Calu3 (cell line): ENCODE measurements at places on chromosomes 11 and 22. TPM values are rescaled to one million over a fixed set of nuclear protein-coding genes. Genes with fewer than 3 reads are reported as not detected.

The TYR gene
- not detected in 2 replicates for total RNA-seq

The PHOX2A gene
- total RNA-seq: not detected in 2 replicates

DNA sequence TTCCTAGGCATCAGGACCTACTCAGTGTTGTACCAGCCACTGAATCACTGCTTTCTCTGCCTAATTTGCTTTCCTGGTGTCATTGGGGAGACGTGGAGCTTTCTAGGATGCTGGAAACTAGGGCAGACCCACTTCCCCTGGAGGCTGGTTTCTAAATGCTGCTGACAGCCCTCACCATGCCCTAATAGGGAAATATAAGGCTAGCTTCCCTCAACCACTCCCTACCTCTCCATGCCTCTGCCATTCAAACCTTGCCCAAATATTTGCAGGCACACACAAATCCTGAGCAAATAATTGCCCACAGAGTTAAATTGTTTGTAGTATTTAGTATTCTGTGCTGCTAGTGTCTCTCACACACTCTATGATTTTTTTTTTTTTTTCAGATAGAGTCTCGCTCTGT lies 310.2 kb downstream of the DDX10 start:
- no peak overlapping the region for H3K4me3 ChIP-seq
- no peak for DNase-seq
- H3K27ac ChIP-seq: no peak overlapping the region
- peaks cover 11% of the 10 kb centered on the region for H3K4me1 ChIP-seq
- H3K36me3 ChIP-seq: peaks cover 7% of the 10 kb centered on the region

The ZBTB16 gene
- not detected in 2 replicates for total RNA-seq

- peak; percentile 78 for DNase-seq
- peaks cover 82% of the 10 kb centered on the region for H3K27me3 ChIP-seq
These were observed 70.8 kb upstream of the NARS2 start for GRCh38 chr11:78645226-78646202.

DNA sequence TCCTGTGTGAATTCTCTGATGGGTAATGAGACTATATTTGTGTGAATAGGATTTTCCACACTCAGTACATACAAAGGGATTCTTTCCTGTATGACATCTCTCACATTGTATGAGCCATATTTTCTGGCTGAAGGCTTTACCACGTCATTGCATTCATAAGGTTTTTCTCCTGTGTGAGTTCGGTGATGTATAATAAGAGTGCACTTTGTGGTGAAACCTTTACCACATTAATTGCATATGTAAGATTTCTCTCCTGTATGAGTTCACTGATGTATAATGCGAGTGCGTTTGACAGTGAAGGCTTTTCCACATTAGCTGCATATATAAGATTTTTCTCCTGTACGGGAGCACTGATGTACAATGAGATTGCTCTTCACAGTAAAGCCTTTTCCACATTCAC lies 455.4 kb upstream of the CNTN5 start:
- H3K4me1 ChIP-seq: no peaks in the 10 kb centered on the region
- no peaks in the 10 kb centered on the region for H3K36me3 ChIP-seq
- H3K27ac ChIP-seq: no peak overlapping the region

The C22orf42 gene
- total RNA-seq: not detected in 2 replicates

The TXNRD2 gene
- total RNA-seq: 33.7 and 36.3 TPM in 2 replicates

- no peaks in the 10 kb centered on the region for H3K27me3 ChIP-seq
- peaks cover 58% of the 10 kb centered on the region for H3K36me3 ChIP-seq
- no peak overlapping the region for H3K4me3 ChIP-seq
- H3K27ac ChIP-seq: no peak overlapping the region
- H3K4me1 ChIP-seq: no peaks in the 10 kb centered on the region
These were observed 33.0 kb downstream of the SAMM50 start for GRCh38 chr22:43988116-43988820.

The PHETA2 gene
- total RNA-seq: 1.3 and 1.5 TPM in 2 replicates

GRCh38 chr22:25002241-25002985 lies 49.9 kb downstream of the KIAA1671 start:
- H3K27me3 ChIP-seq: no peaks in the 10 kb centered on the region
- H3K27ac ChIP-seq: no peak overlapping the region
- H3K36me3 ChIP-seq: no peaks in the 10 kb centered on the region
- H3K4me3 ChIP-seq: no peak overlapping the region

The PKP3 gene
- total RNA-seq: 128 and 154 TPM in 2 replicates

The TMEM121B gene
- 0.21 and 0.42 TPM in 2 replicates for total RNA-seq

DNA sequence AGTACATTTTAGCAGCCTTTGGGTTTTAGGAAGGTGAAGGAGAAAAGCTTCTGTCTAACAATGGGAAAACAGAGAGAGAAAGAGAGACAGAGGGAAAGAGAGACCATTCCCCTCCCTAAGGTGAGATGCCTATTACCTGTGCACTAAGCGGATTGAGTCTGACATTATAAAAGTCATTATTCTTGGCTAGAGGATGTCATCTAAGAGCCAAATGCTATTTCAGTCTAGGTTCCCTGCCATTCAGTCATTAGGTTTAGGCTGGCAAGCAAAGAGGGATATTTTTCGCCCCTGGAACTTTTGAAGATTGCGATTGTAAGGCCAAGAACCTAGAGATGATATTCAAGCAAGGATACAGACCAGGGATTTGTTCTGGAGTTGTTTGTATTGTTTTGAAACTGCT lies 7.2 kb downstream of the BLID start:
- peaks cover 16% of the 10 kb centered on the region for H3K27me3 ChIP-seq
- no peak overlapping the region for H3K4me3 ChIP-seq
- peaks cover 6% of the 10 kb centered on the region for H3K4me1 ChIP-seq

The MPZL2 gene
- 69.6 and 81.7 TPM in 2 replicates for total RNA-seq

- no peak overlapping the region for H3K4me3 ChIP-seq
- H3K36me3 ChIP-seq: no peaks in the 10 kb centered on the region
- no peak overlapping the region for H3K27ac ChIP-seq
- no peaks in the 10 kb centered on the region for H3K27me3 ChIP-seq
- no peaks in the 10 kb centered on the region for H3K4me1 ChIP-seq
- no peak for DNase-seq
These were observed 35.2 kb upstream of the TFIP11 start for GRCh38 chr22:26547426-26547825.

The TMEM126A gene
- 20.9 and 22.9 TPM in 2 replicates for total RNA-seq

- H3K27me3 ChIP-seq: peaks cover 32% of the 10 kb centered on the region
- no peaks in the 10 kb centered on the region for H3K4me1 ChIP-seq
- H3K4me3 ChIP-seq: no peak overlapping the region
- no peak overlapping the region for H3K27ac ChIP-seq
- H3K36me3 ChIP-seq: no peaks in the 10 kb centered on the region
These were observed 472.6 kb downstream of the BUD13 start for GRCh38 chr11:116300232-116300631.

The P2RY2 gene
- 1.6 and 2.3 TPM in 2 replicates for total RNA-seq

DNA sequence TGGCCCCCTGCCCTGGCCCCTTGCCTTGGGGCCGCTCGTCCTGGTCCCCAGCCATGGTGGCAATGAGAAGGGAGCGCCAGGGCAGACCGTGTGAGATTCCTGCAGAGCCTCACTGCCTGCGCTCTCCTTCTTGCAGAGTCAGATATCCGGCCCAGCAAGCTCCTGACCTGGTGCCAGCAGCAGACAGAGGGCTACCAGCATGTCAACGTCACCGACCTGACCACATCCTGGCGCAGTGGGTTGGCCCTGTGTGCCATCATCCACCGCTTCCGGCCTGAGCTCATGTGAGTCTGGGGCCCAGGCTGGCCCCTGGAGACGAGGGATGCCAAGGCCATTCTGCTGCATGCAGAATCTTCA lies 114.1 kb downstream of the MICAL2 start:
- H3K36me3 ChIP-seq: peaks cover 47% of the 10 kb centered on the region
- no peak overlapping the region for H3K4me3 ChIP-seq
- peak overlapping the region; percentile 27 for H3K27ac ChIP-seq
- no peaks in the 10 kb centered on the region for H3K27me3 ChIP-seq

The SMTNL1 gene
- not detected in 2 replicates for total RNA-seq

DNA sequence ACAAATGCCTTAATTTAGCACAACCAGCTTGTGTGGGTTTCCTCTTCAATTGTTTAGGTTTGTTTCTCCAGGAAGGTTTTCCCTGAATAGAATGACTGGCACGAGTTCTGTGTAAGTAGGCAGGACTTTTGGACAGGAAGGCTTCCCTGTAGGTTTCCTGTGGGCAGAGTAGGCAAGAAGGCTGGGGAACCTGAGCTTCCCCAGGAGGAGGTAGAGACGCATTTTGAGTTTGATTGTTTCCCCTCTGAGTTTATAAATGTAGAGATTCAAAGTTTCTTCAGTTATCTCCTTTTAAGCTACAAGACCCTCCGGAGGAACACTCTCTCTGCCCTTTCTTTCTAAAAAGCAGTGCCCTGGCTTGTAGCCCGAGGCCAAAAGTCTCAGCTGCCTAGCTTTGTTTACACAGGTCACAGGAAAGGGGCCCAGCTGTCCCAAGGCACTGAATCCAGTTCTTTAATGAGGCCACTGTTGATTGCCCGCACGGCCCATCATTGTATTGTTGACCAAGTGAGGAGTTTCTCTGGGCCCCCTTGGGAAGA lies 66.6 kb upstream of the RDX start:
- H3K4me3 ChIP-seq: no peak overlapping the region
- peak; percentile 11 for DNase-seq
- H3K4me1 ChIP-seq: peaks cover 19% of the 10 kb centered on the region
- H3K27ac ChIP-seq: peak overlapping the region; percentile 67
- no peaks in the 10 kb centered on the region for H3K27me3 ChIP-seq
- no peaks in the 10 kb centered on the region for H3K36me3 ChIP-seq

DNA sequence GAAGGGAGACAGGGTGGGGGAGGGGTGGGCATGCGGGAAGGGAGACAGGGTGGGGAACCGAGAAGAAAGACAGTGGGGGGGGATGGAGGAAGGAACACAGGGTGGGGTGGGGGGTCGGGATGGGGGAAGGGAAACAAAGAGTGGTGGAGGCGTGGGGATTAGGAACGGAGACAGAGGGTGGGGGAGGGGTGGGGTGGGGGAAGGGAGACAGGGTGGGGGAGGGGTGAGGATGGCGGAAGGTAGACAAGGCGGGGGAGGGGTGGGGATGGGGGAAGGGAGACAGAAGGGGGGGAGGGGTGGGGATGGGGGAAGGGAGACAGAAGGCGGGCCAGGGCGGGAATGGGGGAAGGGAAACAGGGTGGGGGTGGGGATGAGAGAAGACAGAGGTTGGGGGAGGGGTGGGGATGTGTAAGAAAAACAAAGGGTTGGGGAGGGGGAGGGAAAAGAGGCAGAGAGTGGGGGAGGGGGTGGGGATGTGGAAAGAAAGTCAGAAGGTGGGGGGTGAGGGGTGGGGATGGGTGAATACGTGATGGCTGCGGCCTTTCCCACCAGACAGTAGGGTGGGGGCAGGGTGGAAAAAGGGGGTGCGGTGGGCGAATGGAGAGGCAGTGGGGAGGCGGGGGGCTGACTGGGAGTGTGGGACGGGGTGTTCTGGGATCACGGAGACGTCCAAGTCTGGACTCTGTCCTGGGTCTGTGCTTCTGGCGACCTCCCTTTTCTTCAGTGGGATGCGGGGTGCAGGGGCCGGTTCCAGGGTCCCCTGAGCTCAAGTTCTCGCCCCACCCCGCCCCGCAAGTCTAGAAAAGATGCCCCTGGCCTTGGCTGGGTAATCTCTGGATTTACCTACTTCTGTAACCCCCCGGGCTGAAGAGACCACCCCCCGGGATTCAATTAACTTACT lies 744 bp downstream of the PRAME start:
- no peak for DNase-seq
- peak overlapping the region; percentile 55 for H3K4me3 ChIP-seq
- peak overlapping the region; percentile 54 for H3K27ac ChIP-seq
- H3K4me1 ChIP-seq: peaks cover 16% of the 10 kb centered on the region
- H3K27me3 ChIP-seq: peaks cover 38% of the 10 kb centered on the region
- H3K36me3 ChIP-seq: peaks cover 14% of the 10 kb centered on the region

The SPON1 gene
- total RNA-seq: not detected in 2 replicates

The LMO2 gene
- total RNA-seq: 0.38 and 1.3 TPM in 2 replicates

DNA sequence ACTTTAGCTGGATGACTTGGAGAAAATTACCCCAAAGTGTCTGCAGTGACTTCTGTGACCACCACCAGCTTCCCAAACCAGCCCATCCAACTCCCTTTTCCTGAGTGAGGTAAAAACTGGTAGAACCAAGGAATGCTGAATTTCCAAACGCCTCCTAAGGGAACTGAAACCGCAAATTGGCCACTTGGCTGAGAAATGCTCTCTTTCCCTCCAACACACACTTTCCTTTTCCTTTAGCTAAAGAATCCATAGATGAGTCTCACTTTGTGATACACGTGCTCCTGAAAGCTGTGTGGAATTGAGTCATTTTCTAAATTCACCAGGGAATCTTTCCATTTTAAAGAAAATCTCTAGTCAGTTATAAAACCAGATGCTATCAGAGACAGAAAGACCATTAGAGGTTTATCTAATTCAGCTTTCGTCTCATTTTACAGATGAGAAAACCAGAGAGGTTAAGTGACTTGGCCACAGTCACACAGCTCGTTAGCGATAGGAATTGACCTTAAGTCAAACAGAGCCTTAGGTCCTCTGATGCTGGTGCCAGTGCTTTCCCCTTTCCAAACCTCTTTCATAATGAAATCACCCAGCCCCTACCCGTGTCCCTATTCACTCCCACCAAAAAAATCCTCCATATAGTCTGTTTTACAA lies 137.2 kb downstream of the COMMD9 start:
- peaks cover 38% of the 10 kb centered on the region for H3K4me1 ChIP-seq
- H3K27me3 ChIP-seq: no peaks in the 10 kb centered on the region
- H3K36me3 ChIP-seq: peaks cover 17% of the 10 kb centered on the region
- no peak overlapping the region for H3K4me3 ChIP-seq
- peak overlapping the region; percentile 44 for H3K27ac ChIP-seq

- peaks cover 6% of the 10 kb centered on the region for H3K4me1 ChIP-seq
- DNase-seq: no peak
- H3K36me3 ChIP-seq: no peaks in the 10 kb centered on the region
These were observed 21.6 kb upstream of the SLC22A12 start for GRCh38 chr11:64569300-64569970.

- no peaks in the 10 kb centered on the region for H3K36me3 ChIP-seq
- H3K4me1 ChIP-seq: no peaks in the 10 kb centered on the region
- no peak overlapping the region for H3K4me3 ChIP-seq
- peaks cover 91% of the 10 kb centered on the region for H3K27me3 ChIP-seq
These were observed 25.7 kb downstream of the SGSM1 start for GRCh38 chr22:24831687-24832086.

The WT1 gene
- total RNA-seq: 0.24 TPM in 1 of 2 replicates, not detected in the other

The SLC5A1 gene
- 7.5 and 8.6 TPM in 2 replicates for total RNA-seq

DNA sequence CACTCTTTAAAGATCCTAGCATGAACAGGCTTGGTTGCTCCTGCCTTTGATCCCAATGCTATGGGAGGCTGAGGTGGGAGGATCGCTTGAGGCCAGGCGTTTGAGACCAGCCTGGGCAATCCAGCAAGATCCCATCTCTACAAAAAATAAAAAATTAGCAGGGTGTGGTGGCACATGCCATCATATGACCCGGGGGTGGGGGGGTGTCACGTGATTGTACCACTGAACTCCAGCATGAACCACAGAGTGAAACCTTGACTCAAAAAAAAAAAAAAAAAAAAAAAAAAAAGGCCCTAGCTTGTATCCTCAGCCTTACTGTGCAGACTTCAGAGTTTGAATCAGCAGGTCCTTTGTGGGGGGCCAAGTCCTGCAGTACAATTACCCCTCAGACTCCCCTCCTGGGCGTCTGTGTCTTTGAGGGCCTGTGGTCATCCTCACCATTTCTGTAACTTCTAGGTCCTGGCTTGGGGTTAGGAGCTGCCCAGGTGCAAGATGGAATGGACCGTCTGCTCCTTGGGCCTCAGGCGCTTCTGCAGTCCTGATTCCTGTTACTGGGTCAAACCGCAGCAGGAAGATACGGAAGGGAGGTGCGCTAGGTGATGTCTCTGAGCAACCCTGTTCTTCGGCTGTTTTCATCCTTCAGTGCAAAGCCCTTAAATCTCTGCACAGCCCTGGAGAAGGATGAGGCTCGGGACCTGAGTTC lies 208.1 kb downstream of the CTTN start:
- no peaks in the 10 kb centered on the region for H3K36me3 ChIP-seq
- H3K27me3 ChIP-seq: no peaks in the 10 kb centered on the region
- no peak overlapping the region for H3K4me3 ChIP-seq
- no peaks in the 10 kb centered on the region for H3K4me1 ChIP-seq
- no peak for DNase-seq
- H3K27ac ChIP-seq: no peak overlapping the region
